ENCODE measurements at places on chromosomes 5 and 9.

GRCh38 chr5:143066556-143067281 is 296.5 kb downstream of the ARHGAP26 start:
- DNase-seq = no peak

DNA sequence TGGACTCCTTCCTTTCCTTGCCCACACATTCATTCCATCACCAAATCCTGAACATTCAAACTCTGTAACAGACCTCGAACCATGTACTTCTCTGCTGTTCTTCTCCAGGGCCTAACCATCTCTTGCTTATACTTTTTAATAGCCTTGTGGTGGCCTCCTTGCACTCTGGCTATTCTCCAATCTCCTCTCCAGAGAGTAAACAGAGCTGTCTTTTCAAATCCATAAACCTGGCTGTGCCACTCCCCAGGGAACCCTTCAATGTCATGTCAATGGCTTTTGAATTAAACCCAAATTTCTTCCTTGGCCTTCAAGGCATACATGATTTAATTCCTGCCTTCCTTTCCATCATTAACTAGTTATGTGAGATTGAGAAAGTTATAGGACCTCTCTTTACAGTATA is 277.6 kb upstream of the EFNA5 start:
- no peak for DNase-seq

DNA sequence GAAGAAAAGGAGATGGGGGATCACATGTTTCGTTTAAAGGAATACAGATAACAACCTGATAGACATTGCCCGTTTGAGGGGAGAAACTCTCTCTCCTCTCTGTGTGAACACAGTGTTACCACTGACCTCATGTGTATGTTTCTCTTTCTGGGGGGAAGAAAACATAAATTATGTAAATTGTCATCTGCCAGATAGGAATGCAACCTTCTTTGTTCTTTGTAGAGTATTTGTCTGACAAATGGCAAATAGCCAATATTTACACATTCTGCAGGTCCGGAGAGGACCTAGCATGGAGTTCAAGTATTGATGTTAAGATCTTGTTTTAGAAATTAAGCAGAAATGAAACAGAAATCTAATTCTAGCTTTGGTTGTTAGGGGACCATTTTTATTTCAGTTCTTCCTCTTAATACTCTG is 276.3 kb downstream of the SAXO1 start:
- no peak for DNase-seq

GRCh38 chr9:91958174-91958573 is 8.1 kb upstream of the ROR2 start:
- no peak for DNase-seq

DNA sequence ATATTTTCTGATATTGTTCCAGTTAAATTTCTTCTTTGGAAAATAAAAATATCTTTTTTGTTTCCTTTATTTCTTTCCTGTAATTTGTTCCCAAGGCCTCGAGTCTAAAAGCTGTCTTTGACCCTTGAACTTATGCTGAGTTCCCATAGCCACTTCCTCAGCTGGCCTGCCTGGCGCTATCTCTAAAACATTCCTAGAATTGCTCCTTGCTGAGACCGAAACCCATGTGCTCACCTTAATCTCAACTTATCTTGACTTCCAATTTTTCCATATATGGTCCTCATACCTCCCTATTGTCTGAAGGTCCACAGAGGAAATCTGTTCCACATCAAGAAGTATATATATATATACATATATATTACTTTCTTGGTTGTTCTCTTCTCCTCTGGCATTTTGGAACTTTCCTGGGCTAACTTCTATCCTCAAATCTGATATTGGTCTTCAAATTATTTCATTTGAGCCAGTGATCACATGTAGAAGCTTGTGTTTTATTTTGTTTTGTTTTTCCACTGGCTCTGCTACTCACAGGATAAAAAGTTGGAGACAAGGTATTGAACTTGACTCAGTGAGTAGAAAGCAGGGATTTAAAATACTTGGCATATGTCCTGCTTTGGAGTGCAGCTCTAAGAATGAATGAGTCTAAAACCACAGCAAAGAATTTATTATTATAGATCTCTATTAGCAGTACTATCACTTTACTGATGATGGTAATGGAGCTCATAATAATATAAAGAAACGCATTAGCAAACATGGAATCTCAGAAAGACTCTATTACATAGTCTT is 45.2 kb downstream of the ENC1 start:
- no peak for DNase-seq

DNA sequence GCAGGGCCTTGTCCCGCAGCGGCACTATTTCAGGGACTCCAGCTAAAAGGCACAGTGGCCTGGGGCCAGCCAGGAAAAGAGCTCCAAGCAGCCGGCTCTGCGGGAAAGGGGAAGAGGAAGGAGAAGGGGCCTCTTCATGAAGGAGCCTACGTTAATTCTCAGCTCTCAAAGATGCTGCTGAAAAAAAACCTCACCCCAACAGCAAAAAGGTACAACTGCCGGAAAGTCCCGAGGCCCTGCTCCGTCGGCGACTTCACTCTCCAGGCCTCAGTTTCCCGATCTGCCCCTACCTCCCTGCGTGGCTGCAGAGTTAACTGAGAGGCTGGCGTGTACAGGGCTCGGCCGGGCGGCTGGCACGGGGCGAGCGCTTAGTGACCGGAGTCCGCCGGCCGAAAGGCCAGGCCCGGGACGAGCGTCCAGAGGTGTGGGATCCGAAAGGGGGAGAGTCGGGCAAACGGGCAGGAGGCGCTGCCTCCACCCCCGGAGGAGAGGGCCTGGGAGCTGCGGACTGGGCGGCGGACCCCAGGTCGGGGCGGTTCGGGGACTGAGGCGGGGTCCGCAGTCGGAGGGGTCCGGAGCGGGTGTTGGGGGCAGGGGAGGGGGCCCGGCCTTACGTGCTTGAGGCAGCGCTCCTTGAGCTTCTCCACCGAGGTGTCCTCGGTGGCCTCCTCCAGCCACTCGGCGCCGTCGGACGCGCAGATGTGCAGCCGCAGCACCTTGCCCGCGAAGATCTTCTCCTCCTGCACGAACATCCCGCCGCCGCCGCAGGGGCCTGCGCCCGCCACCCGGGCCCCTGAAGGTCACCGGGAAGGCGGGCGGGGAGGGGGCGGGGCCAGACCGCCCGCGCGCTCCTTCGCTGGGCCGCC is 529 bp downstream of the UBAC1 start:
- no peak for DNase-seq

DNA sequence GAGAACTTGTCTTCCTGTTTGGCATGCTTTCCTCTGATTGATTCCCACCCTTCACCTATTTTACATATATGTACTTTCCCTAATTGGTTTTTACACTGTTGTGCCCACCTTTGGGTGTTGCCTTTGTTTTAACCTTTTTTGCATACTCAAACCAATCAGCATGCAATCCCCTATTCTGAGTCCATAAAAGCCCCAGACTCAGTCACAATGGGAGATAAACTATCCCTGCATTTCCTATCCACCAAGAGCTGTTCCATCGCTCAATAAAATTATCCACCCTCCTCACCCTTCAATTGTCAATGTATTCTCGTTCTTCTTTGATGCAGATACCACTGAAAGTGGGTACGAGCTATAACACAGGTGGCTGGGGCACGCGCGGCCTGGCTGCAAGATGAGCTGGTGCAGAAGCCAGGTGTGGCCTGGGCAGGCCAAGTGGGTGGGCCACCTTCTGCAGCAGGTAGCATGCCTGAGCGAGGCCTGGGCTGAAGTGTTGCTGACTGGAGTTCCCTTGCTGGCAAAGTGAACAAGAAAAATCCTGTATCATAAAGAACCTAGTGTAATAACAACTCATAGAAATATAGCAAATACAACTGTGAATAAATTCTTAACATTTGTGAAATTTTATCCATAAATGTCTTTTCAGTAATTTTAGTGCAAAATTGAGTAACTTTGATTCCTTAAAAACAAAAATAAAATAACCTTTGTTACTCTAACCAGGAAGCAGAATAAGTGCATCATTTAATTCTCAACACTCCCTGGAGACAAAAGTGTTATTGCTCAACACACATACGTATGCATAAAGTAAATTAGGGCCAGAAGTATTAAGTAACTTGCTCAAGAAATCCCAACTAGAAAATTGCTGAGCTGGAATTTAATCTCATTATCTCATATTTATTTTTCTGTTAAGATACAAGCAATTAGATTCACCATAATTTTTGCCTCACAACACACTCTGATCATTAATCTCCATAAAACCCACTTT is 685.3 kb upstream of the EDIL3 start:
- no peak for DNase-seq

GRCh38 chr9:1238407-1238806 is 188.2 kb downstream of the DMRT2 start:
- DNase-seq = no peak

GRCh38 chr9:85508616-85509015 is 233.1 kb downstream of the AGTPBP1 start:
- no peak for DNase-seq

GRCh38 chr5:23072179-23072578 is 219.0 kb upstream of the CDH12 start:
- DNase-seq = no peak

DNA sequence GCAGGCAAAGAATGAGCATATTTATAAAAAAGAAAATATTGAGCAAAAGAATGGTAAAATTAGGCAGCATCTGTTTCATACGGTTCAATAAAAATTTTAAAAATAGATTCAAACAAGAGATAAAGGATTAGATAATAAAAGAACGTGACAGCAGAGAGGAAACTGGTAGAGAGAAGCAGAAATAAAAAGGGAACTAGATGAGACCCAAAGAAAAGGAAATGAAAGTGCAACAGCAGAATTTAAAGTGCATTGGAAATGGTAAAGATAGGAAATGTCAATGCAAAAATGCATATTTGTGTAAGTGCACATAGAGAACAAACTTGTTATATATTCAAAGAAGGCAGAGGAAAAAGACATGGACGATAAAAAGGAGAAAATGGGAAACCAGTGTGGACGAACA is 70.2 kb downstream of the SUSD1 start:
- DNase-seq = no peak

GRCh38 chr5:180785121-180785781 is 17.4 kb downstream of the MGAT1 start:
- no peak for DNase-seq

Measured in CD4-positive, alpha-beta T cell treated with Interleukin-4 for 4 hours (primary cell).